ENCODE measurements at places on chromosomes 7 and 10.

GRCh38 chr10:44240584-44241205 lies 144.2 kb downstream of the CXCL12 start:
- no peak for DNase-seq

- DNase-seq: no peak
Measured at GRCh38 chr10:45386657-45387056, 12.6 kb downstream of the ALOX5 start.

GRCh38 chr7:88328787-88329186 lies 22.1 kb upstream of the STEAP4 start:
- no peak for DNase-seq

DNA sequence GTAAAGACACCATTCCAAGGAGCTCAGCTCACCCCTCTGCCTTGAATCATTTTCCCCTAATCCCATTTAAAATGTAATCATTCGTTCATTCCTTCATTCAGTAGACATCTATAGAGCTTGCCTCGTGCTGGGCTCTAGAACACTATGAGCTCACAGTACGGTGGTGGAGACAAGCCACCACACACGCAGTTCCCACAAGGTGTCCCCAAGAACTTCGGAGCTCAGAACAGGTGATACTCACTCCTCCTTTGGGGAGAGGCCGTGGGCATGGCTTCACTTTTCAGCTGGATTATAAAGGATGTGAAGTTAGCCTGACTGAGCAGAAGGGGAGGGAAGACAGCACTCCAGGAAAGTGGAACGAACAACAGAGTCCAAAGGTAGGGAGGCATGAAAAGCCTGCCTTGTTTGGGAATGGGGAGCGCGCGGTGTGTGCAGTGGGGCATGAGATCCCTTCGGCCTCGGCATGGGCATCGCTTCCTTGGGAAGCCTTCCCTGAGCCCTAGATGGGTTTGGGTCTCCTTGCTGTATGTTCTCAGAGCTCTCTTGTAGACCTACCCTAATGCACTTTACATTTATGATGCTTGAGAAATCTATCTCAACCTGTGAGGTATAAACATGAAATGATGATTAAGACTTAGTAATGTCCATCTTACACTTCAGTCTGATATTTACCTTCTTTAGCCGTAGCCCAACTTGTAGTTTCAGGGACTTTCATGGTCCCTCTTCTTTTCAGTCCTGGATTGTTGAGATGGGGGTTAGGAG lies 809 bp upstream of the OGA start:
- DNase-seq: no peak

DNA sequence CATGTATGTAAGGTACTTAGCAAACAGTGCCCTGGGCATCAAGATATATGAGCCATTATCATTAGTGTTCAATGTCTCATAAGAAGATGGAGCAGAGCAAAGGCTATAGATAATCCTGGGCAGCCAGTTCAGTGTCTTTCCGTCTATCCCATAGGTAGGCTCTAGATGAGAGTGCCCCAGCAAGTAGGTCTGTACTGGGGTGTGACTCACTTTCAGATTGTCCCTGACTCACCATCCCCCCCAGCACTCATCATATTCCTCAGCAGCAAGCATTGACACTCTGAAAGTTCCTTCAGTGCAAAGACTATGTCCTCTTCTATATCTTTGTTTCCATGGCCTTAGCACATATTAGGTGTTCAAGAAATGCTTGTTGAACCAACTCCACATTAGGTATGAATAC lies 20.0 kb upstream of the FAM204A start:
- DNase-seq: no peak

DNA sequence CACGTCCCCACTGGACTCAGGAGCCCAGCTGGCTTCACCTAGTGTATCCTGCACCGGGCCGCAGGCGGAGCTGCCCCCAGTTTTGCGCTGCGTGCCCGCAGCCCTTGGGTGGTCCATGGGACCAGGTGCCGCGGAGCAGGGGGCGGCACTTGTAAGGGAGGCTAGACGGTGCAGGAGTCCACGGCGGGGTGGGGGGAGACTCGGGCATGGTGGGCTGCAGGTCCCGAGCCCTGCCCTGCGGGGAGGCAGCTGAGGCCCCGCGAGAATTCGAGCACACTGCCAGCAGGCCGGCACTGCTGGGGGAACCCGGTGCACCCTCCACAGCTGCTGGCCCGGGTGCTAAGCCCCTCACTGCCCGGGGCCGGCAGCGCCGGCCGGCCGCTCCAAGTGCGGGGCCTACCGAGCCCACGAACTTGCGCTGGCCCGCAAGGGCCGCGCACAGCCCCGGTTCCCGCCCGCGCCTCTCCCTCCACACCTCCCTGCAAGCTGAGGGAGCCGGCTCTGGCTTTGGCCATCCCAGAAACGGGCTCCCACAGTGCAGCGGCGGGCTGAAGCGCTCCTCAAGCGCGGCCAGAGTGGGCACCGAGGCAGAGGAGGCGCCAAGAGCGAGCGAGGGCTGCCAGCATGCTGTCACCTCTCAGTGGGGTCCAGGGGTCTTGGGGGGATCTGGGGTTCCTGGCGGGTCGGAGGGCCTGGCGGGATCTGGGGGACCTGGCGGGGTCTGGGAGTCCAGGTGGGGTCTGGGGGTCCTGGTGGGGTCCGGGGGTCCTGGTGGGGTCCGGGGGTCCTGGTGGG lies 81.4 kb downstream of the VIPR2 start:
- DNase-seq: no peak

DNA sequence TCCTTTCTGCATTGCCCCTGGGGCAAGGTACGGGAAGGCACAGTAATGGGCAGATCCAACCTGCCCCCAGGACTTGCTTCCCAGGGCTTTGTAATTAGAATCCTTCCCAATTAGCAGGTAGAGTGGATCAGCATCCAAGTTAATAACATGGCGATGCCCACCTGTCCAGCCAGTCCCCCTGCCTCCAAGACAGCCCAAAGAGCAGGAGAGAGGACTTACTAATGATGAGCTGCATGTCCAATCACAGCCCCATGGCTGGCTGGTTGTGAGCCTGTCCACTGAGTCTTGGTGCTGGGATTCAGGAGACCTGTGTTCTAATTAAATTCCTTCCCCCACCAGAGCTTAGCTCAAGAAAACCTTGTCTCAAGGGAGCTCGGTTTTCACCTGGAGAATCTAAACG lies 49.0 kb downstream of the RPS24 start:
- no peak for DNase-seq

DNA sequence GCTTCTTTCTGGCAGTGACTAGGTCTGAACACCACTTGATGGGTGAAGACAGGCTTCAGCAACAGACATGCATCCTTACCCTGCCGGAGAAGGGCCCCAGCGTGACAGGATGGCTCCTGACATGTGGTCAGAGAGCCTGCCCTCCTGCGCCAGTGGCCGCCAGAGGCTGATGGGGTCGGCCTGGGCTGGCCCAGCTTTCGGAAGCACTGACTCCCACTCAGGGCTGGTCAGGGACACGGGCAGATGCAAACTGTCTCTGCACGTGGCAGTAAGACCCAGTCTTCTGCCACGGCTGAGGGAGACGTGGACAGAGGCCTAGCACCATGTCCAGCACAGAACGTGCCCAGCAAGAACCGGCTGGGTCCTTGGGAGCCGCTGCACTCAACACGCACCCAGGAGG lies 10.2 kb downstream of the TUBGCP2 start:
- DNase-seq: no peak

DNA sequence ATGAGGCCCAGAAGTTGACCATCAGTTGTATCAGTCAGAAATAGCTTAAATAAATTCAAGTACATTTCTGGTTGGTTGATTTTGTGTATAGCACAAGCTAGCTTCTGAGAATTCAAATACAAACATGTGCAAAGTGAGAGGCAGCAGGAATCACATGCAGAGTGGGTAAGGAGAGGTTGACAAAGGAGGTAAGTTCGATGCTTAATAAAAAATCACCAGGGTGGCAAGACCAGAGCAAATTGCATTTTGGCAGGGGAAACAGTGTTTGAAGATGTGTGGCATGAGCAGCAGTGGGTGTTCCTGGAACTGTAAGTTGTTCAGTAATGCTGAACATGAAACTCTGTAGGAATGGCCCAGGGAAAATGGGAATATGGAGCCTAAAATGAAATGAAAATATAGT lies 52.6 kb downstream of the GNAI1 start:
- DNase-seq: no peak

GRCh38 chr7:71486856-71487628 lies 355.1 kb downstream of the GALNT17 start:
- DNase-seq: no peak

DNA sequence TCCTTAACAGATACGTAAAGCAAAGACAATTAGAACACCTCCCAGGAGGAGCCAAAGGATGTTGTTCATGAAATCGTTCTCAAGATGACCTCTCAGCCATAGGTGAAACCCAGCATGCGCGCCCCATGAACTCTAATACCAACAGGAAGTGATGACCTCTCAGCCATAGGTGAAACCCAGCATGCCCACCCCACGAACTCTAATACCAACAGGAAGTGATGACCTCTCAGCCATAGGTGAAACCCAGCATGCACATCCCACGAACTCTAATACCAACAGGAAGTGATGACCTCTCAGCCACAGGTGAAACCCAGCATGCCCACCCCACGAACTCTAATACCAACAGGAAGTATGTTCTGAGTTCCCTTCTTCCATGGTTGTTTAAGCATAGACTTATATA lies 205.2 kb upstream of the ADARB2 start:
- DNase-seq: no peak

DNA sequence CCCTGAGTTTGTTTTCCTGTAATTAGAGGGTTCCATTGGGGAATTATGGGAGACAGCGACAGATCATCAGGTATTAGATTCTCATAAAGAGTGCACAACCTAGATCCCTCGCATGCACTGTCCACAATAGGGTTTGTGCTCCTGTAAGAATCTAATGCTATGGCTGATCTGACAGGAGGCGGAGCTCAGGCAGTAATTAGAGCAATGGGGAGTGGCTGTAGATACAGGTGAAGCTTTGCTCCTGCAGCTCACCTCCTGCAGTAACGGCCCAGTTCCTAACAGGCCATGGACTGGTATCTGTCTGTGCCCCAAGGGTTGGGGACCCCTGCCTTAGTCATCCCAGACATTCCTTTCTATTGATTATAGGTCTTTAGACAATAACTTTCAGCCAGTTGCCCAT lies 894 bp upstream of the ZSCAN21 start:
- DNase-seq: no peak

DNA sequence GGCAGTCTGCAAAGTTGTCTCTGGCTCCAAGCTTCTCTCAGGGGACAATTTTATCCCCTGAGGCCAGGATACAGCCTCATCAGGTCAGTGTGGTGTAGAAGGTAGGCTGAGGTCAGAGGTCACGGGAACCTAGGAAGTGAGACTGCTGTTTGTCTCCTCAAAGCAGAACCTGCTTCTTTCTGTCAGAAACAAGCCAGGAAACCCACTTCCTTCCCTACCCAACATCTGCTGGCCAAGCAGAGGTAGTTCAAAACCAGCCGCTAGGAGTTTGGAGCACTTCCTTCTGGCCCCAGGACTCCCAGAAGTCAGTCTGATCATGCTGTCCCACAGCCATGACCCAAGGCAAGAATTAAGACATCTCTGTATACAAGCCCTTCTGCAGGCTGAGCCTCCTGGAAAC lies 12.2 kb downstream of the CLRN3 start:
- DNase-seq: no peak

DNA sequence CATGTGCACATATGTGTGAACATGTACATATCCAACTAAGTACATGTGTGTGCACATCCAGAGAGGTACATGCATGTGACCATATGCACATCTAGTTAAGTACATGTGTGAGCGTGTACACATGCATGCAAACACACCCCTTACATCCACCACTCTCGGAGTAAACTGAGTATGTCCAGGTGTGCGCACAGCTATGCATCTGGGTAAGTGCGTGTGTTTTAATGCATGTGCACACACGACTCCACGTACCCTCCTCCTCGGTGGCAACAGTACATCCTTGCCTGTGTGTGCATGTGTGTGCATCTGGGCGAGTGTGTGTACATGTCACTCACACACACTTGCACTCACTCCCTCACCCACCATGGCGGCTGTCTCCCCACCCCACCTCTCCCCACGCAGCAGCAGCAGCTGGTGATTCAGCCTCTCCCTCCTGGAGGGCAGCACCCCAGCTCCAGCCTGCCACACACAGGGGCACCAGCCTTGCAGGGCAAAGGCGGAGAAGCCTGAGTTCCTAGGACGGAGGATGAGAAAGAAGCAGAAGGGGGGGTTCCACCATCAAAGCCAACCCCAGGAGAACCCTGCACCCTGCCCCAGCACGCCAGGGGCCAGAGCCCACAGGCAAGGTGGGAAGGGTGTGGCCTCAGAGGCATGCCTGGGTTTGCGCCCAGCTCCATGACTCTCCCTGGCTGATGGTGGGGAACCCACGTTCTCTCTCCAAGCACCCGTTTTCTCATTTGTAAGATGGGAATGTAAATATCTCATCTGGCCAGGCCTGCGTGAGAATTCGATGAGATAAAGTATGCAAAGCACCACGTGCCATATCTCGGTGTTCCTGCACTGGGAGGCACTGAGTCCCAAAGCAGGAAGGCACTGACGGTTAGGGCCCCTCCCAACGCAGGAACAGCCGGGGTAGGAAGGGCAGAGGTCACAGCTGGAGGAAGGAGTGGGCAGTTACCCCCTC lies 27.7 kb upstream of the DNAAF5 start:
- no peak for DNase-seq

DNA sequence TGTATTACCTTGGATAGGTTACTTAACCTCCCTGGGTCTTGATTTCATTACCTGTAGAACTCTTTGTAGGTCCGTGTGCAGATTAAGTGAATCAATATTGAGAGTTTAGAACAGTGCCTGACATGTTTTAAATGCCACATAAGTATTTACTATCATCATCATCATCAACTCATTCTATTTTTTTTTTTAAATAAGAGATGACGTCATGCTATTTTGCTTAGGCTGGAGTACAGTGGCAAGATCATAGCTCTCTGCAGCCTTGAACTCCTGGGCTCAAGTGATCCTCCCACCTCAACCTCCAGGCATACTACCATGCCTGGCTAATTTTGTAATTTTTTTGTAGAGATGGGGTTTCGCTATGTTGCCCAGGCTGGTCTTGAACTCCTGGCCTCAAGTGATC lies 132.0 kb upstream of the FZD8 start:
- no peak for DNase-seq

DNA sequence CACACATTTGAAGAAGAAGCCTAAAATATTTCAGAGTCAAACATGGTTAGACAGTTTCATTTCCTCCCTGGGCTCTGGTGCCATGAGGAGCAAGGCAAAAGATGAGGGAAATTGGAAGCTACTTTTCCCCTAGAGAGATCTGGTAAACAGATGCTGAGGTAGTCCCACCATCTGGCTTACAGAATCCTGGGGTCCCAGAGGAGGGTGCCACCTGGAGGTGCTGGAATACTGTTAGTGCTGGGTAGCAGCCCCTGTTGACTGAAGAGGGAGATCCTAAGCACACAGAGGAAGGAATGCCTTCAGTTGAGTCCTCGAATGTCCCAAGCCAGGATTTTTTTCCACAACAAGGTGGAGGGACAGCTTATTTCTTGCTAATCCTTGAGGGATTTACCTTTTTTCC lies 160.1 kb downstream of the FZD1 start:
- DNase-seq: no peak

DNA sequence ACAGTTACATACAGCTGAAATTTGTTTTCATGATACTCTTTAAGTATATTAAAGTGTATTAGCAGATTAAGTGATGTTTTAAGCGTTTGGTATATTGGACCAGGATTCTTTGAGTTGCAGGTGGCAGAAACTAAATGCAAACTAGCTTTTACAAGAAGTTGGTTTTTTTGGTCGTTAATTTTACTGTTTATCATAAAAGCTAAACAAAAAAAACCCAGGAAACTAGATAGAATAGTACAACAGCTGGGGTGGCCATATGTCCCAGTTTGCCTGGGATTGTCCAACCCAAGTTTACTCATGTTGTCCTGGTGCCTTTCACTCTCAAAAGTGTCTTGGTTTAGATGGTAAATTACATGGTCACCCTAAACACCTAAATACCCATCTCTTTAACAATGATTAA lies 108.7 kb downstream of the PHTF2 start:
- no peak for DNase-seq

- no peak for DNase-seq
Measured at GRCh38 chr7:27640884-27641574, 21.7 kb downstream of the HIBADH start.

Data from NCI-H1048 (cell line).